ENCODE measurements at places on chromosomes 11 and 22.

DNA sequence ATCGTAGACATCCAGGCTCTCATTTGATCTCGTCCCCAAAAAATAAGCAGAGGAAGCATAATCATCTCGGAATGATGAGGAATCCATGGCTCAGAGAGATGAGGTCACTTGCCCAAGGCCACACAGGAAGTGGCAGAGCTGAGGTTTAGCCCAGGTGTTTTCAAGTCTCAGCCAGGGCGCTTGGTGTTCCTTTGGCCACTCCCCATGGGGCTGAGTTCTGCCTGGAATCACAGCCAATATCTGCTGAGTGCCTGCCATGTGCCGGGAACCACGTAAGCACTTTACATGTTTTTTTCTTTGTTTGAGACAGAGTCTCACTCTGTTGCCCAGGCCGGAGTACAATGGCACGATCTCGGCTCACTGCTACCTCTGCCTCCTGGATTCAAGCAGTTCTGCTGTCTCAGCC lies 29.5 kb upstream of the MYH9 start:
- DNase-seq = peak; percentile 99

DNA sequence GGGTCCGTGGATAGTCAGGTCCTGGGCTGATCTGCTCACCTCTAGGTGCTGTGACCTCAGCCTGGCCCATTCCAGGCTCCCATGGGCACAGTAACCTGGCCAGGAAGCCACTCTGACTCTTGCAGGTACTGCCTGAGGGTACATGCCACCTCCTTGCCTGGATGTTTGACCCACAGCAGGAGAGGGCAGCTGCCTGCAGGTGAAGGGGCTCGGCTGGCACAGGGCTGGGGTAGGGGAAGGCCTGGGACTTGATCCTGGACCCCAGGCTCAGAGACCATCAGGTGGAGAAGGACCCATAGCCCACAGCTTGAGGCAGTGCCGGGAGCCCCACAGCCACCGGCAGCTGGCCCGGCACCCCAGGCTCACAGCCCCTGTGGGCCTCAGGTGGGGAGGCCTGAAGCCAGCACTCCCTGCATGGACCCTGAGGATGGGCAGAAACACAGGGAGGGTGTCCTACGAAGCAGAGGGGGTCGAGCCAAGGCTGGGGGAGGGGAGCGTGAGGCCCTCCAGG lies 2.7 kb downstream of the LRRC56 start:
- DNase-seq = no peak

DNA sequence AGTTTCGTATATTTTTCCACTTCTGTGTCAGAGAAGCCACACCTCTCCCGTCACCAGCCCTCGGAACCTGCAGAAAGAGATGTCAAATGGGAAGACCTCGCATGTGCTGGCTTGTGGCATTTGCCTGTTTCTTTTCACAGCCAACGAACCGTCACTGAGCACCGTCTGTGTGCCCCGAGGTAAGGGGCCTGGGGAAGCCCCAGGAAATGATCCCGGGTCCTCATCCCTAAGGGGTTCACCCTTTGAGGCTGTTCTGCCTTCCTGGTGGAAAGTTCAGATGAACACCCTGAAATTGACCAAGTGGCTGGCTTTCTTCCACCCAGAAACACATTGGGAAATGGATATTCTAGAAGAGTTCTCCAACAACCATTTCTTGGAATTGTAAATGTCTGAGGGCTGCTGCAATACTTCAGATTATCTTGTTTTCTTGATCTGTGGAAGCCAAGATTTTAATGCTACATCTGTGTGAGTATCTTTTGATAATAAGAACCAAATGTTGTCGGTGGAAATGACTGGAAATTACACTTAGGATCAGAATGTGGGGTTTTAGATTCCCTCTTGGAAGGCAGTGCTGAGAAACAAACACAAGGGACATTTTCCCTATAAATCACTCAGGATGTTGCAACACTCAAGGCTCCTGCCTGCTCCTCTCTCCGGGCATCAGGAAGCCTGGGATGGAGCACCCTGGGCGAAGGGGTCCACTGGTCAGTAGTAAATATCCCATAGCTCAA lies 37.6 kb downstream of the RIBC2 start:
- DNase-seq = no peak

DNA sequence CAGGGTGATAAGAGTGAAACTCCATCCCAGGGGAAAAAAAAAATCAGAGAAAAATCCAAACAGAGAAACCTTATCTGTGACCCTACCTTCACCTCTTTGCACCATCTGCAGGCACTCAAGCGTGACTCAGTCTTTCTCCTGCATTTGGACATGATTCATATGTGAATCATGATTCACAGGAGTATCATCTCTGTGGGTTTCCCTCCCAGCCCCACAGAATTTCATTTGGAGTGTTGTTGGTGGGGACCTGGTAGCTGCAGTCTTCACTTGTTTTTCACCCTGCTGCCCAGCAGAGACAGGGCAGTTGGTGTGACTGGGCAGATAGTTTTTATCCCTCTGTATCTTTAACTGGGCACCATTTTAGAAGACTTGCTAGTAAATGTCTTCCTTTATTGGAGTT lies 75.7 kb downstream of the DEPDC5 start:
- peak; percentile 93 for DNase-seq

DNA sequence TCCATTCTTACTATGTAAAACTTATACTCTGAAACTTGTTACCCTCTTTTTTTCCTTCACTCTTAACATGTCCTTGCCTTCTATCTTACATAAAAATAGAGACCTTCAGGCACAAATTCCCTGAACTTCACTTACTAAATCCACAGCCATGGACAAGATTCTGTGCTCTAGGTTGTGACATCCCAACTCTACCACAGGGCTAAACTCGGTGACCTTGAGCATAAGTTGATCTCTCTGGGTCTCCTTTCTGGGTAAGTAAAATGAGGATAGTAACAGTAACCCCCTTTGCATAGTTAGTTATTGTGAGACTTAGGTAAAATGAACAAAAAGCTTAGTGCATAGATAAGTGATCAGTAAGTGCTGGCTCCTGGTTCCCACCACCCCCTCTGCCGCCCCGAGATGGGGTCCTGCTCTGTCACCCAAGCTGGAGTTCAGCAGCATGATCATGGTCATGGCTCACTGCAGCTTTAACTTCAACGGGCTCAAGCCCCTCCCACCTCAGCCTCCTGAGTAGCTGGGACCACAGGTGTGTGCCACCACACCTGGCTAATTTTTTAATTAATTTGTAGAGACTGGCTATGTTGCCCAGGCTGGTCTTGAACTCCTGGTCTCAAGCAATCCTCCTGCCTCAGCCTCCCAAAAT lies 20.1 kb downstream of the C11orf58 start:
- DNase-seq = no peak

GRCh38 chr11:7353100-7353499 lies 101.4 kb downstream of the SYT9 start:
- DNase-seq = peak; percentile 62

DNA sequence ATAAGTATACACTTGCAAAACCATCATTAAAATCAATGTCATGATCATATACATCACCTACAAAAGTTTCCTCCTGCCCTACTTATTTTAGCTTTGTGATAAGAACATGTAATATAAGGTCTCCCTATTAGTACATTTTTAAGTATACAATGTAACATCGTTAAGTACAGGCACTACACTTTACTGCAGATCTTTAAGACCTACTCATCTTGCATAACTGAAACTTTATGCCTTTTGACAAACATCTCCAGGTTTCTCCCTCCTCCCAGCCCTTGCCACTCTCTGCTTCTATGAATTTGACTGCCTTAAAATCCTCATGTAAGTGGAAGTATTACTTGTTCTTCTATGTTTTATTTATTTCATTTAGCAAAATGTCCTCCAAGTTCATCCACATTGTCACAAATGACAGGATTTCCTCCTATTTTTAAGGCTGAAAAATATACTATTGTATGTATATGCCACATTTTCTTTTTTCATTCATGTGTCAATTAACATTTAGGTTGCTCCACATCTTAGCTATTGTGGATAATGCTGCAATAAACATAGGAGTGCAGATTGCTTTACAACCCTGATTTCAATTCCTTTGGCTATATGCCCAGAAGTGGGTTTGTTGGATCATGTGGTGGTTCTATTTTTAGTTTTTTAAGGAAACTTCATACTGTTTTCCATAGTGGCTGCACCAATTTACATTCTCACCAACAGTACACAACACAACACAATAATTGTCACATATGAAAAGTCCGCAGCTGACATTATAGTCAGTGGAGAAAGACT lies 471.1 kb upstream of the ANO3 start:
- no peak for DNase-seq
